ENCODE measurements at places on chromosomes 13 and 19.

DNA sequence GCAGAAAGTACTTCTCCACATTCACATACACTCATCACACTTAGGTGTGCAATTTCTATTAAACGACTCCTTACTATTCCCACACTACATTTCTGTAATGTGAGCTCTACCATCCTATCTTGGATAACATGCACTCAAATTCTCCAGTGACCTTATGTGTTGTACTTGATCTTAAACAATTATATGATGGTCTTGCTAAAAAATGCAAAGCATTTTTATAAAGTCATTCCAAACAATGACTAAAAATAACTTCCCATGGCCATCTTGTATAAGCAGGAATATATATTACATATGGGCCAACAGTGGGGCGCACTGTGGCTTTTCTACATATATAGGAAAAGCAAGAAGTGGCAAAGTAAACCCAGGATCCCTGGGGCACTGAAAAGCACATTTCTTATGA, 155.5 kb downstream of the FLT1 start:
- no peak for DNase-seq

GRCh38 chr13:77417897-77418296, 91.0 kb upstream of the MYCBP2 start:
- no peak for DNase-seq

- DNase-seq: no peak
These were observed 56.2 kb downstream of the INSR start for GRCh38 chr19:7238051-7238450.

DNA sequence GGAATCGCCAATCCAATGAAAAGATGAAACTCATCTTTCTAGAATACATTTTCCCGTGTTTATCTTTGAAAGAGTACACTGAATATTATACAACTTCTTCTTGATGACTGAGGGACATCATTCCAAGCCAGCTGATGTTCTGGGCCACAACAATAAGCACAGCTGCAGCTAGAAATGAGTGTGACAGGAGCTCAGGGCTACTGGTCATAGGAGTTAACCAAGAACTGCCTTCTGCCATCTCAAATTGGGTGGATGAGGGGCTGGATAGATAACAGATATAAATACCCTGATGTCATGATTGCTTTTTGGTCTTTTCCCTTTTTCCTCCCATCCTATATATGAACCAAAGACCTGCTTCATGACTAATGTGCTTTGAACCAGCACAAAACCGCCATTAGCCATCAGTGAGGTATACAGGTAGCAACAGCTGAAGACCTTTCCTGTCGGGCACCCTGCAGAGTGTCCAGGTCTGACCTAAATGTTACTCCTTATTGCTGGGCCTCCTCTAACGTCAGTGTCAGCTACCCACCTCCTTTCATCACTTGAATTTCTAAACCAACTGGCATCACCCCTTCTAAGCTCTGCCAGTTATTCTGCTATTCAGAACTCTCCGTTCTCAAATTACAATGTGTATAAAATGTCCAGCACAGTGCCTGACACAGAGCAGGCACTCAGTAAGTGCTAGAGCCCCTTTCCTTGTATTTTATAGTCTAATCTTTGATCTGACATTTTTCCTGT, 178.2 kb downstream of the ENOX1 start:
- no peak for DNase-seq

DNA sequence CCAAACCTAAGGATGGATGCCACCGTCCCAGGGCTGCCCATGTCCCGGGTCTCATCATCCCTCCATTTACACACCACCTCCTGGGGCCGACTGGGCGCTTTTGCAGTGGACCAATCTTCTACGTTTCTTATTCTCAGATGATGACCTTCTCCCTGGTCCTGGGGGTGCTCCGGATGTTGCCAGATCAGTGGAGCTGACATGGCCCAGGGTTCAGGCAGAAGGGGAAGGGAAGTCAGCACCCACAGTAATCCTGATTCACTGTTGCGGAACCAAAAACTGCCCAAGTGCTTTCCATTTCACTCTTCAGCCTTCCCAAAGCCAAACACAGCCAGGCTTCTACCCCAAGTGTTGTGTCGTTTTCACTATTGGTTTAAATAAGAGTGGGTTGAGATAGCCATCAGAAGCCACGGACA, 29.8 kb downstream of the RAB20 start:
- no peak for DNase-seq

GRCh38 chr13:49993111-49993510, 3.7 kb upstream of the TRIM13 start:
- DNase-seq: no peak

DNA sequence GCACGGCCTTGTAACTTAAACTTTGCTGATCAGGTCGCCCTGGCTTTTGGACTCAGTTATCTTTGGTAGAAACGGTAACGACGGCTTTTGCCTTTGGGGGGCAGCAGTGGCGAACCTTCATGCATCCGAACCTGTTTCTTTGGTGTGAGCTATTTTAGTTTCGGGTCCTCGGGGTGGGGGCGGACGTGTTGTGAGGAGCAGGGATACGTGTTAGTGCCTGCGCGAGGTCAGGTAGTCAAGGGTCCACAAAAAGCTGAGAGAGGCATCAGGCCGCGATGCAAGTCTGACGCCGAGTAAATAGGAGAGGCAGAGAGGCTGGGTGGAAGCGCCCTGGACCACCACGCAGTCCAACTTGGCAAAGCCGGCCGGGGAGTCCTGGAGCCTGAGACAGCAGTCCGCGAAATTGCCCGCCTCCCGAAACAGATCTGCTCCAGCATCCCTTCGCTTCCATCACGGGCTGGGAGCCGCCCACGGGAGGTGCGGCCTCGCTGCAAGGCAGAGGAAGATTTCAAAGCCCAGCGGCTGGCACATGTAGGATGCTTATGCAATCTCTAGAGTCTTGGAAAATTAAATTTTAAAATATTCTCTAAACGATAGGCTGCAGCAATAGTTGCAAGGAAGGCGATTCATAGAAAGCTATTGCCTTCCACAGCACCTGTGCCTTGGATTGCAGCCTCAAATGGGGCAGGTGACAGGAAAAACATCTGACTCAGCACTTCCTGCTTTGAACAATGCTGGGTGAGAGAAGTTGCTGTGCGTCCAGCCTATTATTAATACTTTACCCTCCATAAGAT, 4.6 kb upstream of the TPP2 start:
- DNase-seq: peak; percentile 41

DNA sequence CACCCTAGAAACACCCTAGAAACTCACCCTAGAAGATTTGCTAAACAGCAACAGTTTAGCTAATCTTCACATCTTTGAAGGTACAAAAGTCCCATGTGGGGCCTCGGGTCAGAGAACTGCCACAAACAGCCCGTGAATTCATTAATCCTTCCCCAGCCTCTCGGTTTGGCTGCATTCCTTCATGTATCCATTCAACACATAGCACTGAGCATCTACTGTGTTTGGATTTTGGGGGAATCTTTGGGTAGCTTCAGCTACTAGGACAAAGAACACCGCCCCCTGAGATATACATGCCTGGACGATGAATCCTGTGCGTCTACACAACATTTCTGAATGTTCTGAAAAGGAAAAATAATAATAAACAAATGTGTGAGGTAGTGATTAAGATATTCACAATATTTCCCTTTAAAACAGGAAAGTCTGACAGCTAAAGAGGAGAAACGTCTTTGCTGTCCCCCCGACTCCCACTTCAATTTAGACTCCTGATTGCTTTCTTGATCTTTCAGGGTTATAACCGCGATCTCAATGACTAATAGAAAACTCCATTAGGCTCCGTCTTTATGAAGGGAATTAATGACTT, 63.5 kb downstream of the ALOX5AP start:
- DNase-seq: no peak

DNA sequence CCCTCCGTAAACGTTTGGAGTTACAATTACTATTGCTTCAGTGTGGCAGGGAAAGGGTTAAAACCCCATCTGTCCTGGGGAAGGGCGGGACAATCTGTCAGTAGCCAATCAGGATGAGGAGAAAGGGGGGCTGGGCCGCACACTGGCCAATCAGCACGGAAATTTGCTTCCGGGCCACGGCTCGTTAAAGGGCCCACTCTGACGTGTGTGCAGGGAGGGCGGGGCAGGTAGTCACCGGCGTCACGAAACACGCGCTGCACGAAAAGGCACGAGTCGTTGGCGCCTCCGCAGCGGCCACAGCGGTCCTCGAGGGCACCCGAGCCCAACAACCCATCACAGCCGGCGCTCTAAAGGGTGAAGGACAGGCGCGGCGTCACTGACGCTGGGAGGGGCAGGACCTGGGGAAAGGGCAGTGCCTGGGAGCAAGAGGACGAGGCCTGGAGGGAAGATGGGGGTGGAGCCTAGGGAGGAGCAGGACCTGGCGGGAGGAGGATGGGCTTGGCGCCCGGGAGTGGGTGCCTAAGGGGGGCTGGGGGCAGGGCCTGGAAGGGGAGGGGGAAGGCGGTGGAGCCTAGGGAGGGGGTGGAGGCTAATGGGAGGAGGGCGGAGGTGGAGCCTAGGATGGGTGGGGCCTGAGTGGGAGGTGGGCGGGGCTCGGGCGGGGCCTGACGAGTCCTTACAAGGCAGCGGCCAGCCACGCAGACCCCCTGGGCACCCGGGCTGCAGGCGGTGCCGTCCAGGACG, 4.9 kb downstream of the ADAMTSL5 start:
- DNase-seq: peak; percentile 69
